Neural crest cell (in vitro differentiated cells): ENCODE measurements at places on chromosomes 16 and 17.

DNA sequence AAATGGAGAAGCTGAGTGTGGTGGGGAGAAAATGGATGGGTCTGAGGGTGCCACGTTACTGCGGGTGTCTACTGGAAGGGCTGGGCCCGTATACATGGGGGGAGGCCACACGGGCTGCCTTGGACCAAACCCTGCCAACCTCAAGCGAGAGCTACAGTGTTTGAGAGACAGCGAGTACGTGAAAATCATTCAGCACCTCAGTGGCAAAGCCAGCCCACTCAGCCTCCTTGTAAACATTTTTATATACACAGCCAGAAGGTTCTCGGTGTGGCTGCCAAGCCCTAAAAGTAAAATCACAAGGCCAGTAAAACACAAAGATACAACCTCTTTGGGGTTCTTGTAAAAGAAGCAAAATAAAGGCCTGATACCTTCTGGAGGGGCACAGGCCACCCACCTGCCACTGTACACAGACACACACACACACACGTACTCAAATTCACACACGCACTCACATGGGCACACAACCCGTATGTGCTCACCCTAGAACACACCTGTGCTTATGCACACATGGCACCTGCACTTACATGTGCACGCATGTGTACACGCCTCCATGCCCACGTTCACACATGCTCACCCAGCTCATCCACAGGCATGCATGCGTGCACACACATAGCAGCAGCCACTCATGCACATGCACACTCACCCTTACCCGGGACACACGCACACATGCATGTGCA is 102.8 kb downstream of the GSG1L start:
- no peaks in the 10 kb centered on the region for H3K4me1 ChIP-seq
- no peaks in the 10 kb centered on the region for H3K36me3 ChIP-seq
- DNase-seq: no peak
- H3K4me3 ChIP-seq: no peak overlapping the region

GRCh38 chr17:7618608-7619007 is 3.9 kb upstream of the FXR2 start:
- H3K27ac ChIP-seq: no peak overlapping the region
- H3K4me1 ChIP-seq: peaks cover 10% of the 10 kb centered on the region
- peaks cover 2% of the 10 kb centered on the region for H3K27me3 ChIP-seq
- no peaks in the 10 kb centered on the region for H3K36me3 ChIP-seq

DNA sequence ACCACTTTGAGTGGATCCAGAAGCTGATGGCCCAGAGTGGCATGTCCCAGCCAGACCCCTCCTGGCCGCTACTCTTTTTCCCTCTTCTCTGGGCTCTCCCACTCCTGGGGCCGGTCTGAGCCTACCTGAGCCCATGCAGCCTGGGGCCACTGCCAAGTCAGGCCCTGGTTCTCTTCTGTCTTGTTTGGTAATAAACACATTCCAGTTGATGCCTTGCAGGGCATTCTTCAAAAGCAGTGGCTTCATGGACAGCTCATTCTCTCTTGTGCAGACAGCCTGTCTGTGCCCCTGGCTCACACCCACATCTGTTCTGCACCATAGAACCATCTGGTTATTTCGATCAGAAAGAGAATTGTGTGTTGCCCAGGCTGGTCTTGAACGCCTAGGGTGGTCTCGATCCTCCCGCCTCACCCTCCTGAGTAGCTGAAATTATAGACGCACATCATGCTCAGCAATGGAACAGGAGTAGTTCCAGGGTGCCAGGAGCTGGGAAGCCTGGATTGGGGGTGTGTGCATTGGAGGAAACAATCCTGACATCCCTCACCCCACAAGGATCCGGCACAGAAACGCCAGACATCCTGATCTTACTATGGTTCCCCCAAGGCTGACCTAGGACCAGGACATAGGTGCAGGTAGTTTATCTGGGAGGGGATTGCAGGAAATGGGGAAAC is 4.6 kb downstream of the PRSS21 start:
- H3K27me3 ChIP-seq: peaks cover 10% of the 10 kb centered on the region
- H3K4me1 ChIP-seq: no peaks in the 10 kb centered on the region
- no peak overlapping the region for H3K4me3 ChIP-seq
- no peak for DNase-seq
- no peak overlapping the region for H3K27ac ChIP-seq
- no peaks in the 10 kb centered on the region for H3K36me3 ChIP-seq

DNA sequence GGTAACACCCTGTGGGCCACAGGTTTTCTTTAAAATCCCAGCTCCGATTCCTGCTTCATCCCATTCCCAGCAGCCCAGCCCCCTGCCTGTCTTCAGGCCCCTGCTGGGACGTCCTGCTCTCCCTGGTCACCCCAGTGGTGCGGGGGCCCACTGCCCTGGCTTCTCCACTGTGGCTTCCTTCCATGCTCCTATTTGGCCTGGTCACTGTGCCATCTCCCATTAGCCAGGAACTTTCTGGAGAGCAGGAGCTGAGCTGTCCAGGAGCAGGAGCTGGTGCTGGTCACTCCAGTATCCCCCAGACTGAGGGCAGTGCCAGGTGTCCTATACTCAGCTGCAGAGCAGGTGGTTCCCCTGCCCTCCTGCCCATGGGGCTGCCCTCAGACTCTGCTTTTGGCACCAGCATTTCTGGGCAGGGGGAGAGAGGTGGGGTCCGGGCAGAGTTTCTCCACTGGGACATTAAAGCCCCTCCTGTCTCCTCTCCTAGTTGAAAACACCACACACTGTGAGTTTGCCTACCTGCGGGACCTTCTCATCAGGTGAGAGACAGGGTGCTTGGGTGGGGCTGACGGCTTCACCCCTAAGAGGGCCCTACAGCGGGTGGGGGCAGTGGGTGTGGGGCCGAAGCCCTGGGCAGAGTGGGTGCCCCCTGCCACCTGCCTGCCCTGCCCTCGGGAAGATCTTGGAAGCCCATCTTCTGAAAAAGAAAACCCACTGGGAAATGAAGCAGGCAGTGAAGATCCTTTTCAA is 356.2 kb downstream of the SEC14L1 start:
- H3K36me3 ChIP-seq: peaks cover 11% of the 10 kb centered on the region
- DNase-seq: no peak
- H3K27ac ChIP-seq: no peak overlapping the region
- H3K4me3 ChIP-seq: no peak overlapping the region
- peaks cover 3% of the 10 kb centered on the region for H3K27me3 ChIP-seq

DNA sequence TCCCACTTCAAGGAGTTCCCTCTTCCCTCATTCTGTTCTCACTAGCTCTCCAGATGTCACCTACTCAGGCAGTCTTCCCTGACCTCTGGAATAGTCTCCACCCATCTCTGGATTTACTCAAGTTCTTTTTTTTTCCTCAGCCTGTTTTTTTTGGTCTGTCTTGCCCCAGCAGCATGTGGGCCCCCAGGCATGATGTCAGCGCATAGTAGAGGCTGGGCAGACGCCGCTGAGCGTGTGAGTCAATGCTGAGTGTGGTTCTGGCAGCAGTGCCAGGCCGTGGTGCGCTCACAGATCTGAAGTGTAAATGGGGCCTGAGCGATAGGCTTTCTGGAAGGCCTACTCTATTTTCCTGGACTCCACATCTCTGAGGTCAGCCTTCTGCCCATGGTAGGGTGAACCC is 2.7 kb upstream of the KCNJ18 start:
- no peak for DNase-seq
- H3K27me3 ChIP-seq: no peaks in the 10 kb centered on the region
- peaks cover 5% of the 10 kb centered on the region for H3K36me3 ChIP-seq
- no peaks in the 10 kb centered on the region for H3K4me1 ChIP-seq

- no peak for DNase-seq
- no peak overlapping the region for H3K27ac ChIP-seq
- H3K4me1 ChIP-seq: no peaks in the 10 kb centered on the region
- H3K36me3 ChIP-seq: no peaks in the 10 kb centered on the region
- no peak overlapping the region for H3K4me3 ChIP-seq
Observed at GRCh38 chr17:71446645-71447437, 674.0 kb upstream of the SOX9 start.

DNA sequence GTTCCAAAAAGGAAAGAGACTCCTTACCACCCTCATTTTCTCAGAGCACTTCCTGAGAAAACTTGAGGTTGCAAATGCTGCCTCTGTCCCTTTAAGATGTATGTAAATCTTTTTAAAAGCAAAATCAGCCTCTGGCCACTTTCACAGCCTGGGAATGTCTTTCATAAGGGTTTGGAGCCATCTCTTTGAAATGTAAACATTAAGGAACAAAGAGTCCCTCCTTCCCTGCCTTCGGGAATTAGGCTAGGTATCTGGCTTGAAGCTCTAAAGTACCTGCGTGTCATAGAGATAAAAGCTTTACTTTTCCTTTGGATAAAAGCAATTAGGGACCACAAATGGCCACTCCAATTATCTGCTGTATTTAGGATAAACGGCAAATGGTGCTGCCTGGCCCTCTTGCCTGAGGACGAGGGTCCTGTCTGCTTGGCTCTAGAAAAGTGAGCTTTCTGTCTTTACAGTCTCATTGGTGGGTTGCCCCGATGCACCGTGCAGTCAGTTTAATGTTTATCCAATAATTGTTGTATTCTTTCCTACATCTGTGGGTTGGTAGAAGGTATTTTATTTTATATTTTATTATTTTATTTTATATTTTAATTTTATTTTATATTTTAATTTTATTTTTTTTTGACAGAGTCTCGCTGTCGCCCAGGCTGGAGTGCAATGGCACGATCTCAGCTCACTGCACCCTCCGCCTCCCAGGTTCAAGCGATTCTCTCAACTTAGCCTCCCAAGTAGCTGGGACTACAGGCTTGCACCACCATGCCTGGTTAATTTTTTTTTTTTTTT is 23.9 kb downstream of the NLRC3 start:
- peaks cover 5% of the 10 kb centered on the region for H3K4me1 ChIP-seq
- peak overlapping the region; percentile 67 for H3K27ac ChIP-seq
- H3K36me3 ChIP-seq: no peaks in the 10 kb centered on the region

GRCh38 chr16:456891-457483 is 31.5 kb downstream of the RAB11FIP3 start:
- no peak overlapping the region for H3K4me3 ChIP-seq
- H3K4me1 ChIP-seq: peaks cover 9% of the 10 kb centered on the region
- no peak for DNase-seq
- no peak overlapping the region for H3K27ac ChIP-seq
- no peaks in the 10 kb centered on the region for H3K36me3 ChIP-seq

DNA sequence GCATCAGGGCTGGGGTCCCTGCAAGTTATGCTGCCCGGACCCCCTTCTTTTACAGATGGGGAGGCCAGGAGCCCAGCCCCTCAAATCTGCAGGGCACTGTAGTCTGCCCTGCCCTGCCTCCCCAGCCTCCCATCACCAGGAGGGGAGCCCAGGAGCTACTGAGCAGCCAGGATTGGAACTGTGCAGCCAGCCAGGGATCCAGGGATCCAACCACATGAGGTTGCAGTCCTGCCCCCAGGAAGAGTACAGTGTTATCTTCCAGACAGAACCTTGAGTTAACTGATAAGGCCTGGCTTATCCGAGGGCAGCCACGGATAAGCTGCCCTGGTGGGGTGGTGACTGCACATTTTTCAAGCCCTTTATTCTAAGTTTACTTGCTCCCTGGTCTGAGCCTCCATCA is 11.4 kb upstream of the NDRG4 start:
- no peak overlapping the region for H3K27ac ChIP-seq
- H3K4me3 ChIP-seq: no peak overlapping the region
- no peak for DNase-seq
- H3K36me3 ChIP-seq: no peaks in the 10 kb centered on the region

GRCh38 chr16:2233872-2234812 is 2.1 kb upstream of the DNASE1L2 start:
- H3K36me3 ChIP-seq: peaks cover 2% of the 10 kb centered on the region
- H3K27ac ChIP-seq: no peak overlapping the region
- no peaks in the 10 kb centered on the region for H3K4me1 ChIP-seq
- H3K27me3 ChIP-seq: peaks cover 28% of the 10 kb centered on the region

DNA sequence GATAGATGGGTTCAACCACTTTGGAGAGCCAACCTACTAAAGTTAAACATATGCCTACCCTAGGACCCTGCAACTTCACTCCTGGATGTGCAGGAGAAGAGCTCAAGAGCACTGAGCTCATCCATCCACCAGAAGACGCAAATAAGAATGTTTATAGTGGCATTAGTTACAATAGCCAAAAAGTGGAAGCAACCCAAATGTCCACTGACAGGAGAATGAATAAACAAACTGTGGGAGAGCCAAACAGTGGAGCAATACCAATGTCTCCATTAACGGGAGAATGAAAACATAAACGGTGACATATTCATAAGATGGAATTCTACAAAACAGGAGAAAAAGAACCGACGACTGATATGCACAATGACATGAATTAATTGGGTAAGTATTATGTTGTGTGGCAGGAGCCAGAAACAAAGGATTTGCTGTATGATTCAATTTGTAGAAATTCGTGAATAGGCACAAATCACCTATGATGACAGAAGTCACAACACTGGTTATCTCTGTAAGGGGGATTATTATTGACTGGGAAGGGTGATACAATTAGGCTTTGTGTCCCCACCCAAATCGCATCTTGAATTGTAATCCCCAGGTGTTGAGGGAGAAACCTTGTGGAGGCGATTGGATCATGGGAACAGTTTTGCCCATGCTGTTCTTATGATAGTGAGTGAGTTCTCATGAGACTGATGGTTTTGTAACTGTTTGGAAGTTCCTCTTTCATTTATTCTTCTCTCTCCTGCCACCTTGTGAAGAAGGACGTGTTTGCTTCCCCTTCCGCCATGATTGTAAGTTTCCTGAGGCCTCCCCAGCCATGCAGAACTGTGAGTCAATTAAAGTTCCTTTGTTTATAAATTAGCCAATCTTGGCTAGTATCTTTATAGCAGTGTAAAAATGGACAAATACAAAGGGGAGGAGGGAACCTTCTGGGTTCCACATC is 57.9 kb upstream of the PLCG2 start:
- H3K27ac ChIP-seq: peak overlapping the region; percentile 40
- peaks cover 19% of the 10 kb centered on the region for H3K4me1 ChIP-seq
- H3K36me3 ChIP-seq: no peaks in the 10 kb centered on the region
- DNase-seq: no peak

DNA sequence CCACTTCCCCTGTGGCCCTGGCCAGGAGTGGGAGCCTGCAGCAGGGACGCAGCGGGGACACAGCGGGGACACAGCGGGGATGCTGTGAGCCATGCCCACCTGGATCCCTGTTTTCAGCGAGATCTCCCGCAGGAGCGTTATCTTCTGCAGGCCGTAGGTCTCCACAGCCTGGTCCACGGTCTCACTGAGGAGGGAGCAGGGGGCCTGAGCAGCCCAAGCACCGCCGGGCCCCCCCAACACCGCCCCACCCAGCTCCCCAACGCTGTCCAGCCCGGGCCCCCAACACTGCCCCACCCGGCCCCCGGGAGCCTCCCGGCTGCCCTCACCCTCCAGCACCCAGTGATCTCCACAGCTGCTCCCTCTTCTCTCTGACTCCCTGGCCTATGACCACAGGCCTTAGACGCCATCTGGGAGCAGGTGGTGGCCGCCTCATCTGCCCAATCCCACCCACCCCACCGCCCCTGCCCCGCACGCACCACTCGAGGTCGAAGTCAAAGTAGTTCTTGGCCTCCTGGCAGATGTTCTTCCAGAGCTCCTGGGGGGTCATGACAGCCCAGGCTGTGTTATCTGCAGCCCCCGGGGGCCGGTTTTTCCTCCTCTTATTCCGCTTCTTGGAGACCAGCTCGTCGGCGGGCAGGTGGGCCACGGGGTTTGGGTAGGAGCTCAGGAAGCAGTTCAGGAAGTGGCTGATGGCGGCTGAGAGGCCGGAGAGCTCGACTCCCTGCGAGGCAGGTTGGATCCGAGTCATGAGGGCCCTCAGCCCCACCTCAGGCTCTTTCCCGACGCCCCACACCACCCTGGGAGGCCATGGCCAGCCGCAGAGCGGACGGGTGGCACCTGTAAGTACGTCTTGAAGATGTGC is 17.0 kb downstream of the CLUH start:
- DNase-seq: no peak
- no peak overlapping the region for H3K27ac ChIP-seq
- no peaks in the 10 kb centered on the region for H3K27me3 ChIP-seq
